Left lobe of liver (tissue), 2 donors: ENCODE measurements at places on chromosomes 11 and 22.
A peak's percentile ranks its signal among the peaks of the same experiment; 100 is the strongest.

- DNase-seq, result peak; percentile 55
Observed at GRCh38 chr22:43346521-43346929, 3.4 kb upstream of the SCUBE1 start.

GRCh38 chr11:66556086-66556485, 9.4 kb downstream of the ACTN3 start:
- no peak for DNase-seq

DNA sequence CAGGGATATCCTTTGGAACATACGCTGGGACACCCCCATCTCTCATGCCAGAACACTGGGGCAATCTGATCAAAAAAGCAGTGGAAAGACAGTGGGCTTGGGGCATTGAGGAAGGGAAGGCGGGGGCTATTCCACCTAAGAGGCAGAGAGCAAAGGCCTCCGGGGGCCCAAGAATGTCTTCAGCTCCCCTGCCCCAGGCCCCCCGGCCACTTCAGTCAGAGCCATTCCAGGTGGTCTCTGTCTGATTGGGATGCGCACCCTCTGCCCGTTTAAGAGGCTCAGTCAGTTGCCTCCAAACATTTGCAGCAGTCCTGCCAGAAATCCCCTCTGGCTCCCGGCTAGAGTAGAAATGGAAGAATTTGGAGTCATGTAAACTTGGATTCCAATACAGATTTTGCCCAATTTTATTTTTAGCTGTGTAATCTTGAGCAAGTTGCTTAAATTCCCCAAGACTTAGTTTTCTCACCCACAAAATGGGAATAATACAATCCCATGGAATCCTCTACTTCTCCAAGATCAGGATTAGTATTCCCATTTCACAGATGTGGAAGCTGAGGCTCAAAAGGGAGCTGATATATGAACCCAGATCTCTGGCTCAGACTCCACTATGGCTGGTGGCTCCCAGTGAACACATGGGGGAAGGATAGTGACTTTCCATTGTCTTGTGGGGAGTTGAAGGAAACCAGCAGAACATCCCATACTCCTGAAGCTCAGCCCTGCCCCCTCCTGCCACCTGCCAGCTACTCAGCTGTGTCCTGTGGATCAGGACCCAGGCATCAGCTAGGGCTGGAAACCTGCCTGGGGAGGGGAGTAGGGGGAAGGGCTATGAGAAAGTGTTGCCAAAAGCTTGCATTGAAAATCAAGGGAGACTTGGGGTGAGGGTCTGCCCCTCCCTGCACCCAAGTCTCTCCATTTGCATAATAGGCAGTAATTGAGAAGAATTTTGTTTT, 6.1 kb upstream of the WNT11 start:
- DNase-seq, result no peak

GRCh38 chr22:27378311-27378800, 423.2 kb downstream of the MN1 start:
- DNase-seq, result no peak
